Mucosa of descending colon (tissue), 3 donors: ENCODE measurements at places on chromosomes 4 and X. TPM values are rescaled to one million over a fixed set of nuclear protein-coding genes. Genes with fewer than 3 reads are reported as not detected.

Gene MAGEA10
- not detected for total RNA-seq

Gene KDR
- total RNA-seq, result 2.4 TPM

Gene PAGE5
- not detected for total RNA-seq

Gene GASK1B
- 10.3 TPM for total RNA-seq

Gene PPP2R2C
- 2.9 TPM for total RNA-seq

Gene ZNF185
- total RNA-seq, result 4.2 TPM

- no peak for DNase-seq
Observed at GRCh38 chr4:48157271-48157670, 23.2 kb upstream of the TXK start.

DNA sequence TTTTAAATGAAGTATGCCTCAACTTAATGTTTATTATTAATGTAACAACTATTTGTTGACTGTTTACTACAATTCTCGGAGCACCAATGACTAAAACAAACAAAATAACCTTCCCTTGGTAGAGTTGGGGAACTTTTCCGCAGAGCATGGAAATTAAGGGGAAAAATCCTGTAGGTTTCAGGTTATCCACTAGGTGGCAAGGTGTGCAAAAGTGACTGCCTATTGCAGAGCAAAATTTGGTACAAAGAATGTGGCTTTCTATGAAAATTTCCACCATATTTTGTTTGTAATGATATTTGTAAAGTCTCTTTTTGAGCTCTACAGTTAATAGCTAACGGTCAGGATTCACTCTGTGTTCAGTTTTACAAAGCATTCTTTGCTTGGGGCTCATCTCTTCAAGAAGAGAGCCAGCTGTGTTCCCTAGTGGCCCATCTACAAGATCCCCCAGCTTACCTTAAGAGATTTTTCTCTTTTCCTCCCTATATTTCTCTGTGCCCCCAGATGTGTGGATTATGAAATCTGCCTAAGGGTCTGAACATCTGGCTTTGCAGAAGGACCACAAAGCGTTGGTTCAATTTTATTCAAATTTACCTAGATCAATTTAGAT lies 61.1 kb downstream of the FBXO8 start:
- DNase-seq, result no peak

DNA sequence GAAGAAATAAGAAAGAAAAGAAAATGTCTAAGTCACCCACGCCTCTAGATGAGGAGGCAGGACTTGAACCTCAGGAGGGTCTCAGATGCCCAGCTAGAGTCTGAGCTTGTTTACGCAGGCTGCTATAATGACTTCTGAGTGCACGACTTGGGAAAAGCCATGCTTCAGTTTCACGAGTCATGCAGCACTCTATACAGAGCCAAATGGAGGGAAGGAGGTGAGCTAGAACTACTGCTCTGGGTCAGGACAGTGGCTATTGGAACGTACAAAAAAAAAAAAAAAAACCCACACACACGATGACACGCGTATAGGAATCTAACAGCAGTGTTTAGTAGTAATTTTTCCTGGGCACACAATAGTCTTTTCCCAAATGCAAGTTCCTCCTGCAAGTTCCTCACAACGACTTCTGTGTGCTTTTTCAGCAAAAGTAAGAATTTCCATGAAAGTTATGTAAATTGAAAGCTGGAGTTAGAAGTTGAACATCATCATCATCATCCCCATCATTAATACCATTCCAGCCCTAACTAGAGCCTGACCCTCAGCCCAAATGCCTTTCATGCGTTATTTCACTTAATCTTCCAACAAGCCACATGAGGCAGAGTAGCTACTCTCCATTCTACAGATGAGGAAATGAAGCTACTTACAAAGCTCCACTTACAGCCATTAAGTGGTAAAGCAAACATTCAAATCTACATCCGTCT lies 36.6 kb downstream of the IRF2 start:
- no peak for DNase-seq

- no peak for DNase-seq
Observed at GRCh38 chrX:77731821-77732419, 54.1 kb downstream of the ATRX start.

GRCh38 chr4:174631901-174632758 lies 109.8 kb upstream of the HPGD start:
- DNase-seq, result peak; percentile 20

DNA sequence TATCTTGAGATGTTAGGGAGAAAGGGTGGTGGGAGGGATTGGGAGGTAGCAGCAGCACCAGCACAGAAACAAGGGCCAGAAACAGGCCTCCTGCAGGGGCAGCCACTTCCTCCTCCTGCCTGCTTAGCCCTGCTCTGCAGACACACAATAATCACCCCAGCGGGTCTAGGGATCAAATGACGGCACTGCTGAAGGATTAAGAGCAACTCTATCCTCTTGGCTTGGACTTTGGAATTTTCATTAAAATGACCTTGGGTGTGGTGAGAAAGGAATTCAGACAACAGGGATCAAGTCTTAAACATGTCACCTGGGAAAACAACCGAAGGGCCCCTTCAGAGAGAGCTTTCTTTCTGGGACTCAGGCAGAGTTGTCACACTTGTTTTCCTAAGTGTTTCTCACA lies 353.4 kb downstream of the SPRY1 start:
- DNase-seq, result no peak

DNA sequence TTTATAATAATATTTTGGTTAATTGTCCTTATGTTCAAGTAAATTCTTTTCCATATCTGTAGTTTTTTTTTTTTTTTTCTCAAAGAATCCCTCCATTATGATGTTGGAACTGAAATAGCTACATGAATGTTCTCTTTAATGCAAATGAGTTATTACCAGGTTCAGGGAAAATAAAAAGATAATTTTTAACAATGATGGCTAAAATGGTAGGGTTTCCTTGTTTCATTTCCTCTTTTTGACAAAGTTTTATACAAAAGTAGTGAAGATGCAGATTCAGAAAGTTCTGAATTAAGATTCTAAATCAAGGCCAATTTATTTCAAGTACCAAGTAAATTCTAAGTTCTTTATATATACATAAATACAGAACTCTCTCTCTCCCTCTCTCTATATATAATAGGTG lies 779.0 kb upstream of the INTU start:
- no peak for DNase-seq

DNA sequence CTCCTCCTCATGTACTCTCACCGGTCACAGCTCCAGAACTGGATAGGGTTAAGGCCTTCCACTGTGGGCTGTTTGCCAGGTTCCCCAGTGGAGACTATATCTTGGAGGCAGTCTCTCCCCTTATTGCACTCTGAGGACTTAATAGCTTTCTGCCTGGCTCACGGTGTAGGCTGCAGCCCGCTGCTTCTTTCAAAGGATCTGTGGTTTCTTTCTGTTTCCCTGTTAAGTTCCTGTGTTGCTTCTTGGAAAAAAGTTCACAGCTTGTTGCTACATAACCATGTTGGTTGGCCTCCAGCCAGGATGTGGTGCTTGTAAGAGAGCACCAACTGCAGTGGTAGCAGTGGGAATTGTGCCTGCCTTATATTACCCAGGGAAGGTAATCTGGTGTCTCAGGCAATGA lies 24.9 kb upstream of the ZDHHC15 start:
- DNase-seq, result no peak

GRCh38 chrX:48785186-48785539 lies 1.2 kb upstream of the GATA1 start:
- no peak for DNase-seq

DNA sequence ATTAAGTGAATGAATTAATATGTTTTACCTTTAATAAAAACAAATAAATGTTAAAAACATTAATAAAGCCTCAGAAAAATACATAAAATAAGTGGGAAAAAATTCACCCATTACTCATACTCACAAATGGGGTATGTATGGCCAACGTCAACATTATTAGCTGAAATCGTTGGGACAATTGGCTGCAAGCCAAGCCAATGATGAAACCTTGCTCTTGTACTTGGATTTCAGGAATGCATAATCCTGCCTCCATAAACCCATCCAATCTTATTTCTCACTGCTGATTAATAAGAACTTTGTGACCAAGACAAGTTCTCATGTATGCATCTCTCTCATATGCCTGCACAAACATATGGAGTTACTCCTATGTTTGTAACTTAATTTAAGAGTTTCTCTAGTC lies 35.3 kb upstream of the ADAMTS3 start:
- DNase-seq, result no peak

- DNase-seq, result no peak
Observed at GRCh38 chr4:149183638-149184037, 632.0 kb downstream of the IQCM start.

DNA sequence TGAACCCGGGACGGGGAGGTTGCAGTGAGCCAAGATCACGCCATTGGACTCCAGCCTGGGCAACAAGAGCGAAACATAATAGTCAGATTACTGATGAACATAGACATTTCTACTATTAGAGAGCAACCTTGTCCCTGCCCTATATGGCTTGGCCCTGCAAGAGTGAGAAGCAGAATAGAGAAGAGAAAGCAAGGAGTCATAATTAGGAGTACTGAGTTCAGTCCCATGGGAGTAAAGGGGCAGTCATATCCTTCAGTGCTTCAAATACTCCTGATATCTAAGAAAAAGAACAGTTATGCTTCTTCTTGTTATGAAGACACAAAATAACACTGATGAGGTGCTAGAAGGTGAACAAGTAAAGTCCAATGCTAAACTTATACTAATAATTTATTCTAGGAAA lies 33.8 kb downstream of the CLDN2 start:
- no peak for DNase-seq

DNA sequence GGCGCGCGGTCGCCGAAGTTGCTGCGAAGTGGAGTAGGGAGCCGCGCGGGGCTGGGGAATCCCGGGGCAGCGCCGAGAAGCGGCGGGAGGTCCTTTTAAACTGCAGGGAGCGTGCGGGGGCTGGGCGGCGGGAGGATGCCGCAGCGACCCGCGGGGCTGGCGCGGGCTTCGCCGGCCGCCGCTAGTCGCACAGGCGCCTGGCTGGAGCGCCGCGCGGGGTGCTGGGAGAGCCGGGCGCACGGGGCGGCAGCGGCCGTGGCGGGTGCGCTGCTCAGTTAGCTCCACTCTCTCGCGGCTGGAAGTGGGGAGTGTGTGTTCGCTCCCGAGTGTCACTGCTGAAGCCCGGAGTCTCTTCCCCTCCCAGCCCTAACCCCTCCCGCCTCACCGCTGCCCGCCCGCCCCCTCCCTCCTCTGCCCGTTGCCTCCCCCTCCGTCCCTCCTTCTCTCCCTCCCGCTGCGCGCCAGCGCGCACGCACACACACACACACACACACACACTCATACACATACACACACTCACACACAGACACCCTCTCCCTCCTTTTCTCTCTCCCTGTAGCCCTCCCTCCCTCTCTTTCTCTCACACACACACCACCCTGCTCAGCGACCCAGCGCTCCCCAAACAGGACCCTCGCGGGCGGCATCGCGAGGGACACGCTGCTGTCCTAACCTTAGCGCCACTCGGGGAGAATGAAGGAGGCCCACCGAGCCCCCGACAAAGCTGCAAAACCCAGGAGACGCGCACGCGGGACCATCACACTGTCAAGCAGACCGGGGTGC lies at the start of gene NDNF:
Gene NDNF, minus strand, starts transcription at position 312 of the 780 bp plus-strand sequence. CDS start 26,698 bp downstream, outside the sequence.
- peak; percentile 77 for DNase-seq

DNA sequence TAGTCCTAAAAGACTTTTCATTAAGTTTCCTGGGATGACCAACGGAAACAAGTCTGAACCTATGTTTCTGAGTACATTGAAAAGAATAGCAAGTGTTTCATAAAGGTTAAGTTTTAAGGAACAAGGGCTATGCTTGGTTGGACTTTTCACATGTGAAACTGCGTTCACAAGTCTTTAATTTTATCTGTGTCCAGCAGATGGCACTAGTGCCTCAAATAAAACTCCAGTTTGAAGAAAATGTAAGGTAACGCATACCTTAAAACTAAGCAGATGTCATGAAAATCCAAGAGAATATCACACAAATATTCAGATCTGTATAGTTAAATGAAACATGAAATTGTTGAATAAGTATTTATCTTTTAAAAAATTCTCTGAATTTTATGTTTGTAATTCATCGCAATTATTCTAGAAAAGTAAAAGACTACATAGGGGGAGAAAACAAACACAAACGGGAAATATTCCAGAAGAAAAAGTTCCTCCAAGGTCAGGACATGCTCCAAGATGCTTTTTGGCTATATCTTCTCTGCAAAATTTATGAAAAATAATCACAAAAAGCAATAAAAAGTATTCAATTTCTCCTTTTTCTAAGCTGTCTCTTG lies 89.6 kb upstream of the MAD2L1 start:
- DNase-seq, result no peak

DNA sequence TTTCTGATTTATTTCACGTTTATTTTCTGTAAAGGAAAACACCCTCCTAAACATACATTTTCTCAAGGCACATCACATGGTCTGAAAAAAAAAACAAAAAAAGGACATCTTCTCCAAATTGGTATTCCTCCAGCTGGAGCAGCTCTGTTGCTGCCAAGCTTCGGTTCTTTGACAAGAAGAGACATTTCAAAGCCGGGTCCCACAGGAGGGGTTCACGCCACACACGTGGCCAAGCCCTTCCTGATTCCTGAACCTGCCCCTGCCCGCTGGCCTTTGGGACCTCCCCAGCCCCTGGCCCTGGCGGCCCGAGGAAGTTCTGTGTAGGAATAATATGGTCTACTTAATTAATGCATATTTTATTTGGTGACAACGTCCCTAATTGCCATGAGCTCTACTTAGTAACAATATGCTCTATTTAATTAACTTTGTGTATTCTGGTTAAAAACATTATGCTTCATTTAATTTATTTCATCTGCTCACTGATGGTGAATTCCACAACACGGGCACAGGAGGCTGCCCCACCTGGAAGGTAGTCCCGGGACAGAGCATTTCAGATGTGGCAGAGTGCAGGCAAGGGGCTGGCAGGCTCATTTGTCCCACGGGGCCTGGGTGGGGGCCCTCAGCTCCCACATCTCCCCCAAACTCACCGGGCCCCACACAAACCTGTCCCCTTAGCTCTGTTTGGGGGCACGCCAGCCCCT lies 5.4 kb upstream of the RGS12 start:
- no peak for DNase-seq

DNA sequence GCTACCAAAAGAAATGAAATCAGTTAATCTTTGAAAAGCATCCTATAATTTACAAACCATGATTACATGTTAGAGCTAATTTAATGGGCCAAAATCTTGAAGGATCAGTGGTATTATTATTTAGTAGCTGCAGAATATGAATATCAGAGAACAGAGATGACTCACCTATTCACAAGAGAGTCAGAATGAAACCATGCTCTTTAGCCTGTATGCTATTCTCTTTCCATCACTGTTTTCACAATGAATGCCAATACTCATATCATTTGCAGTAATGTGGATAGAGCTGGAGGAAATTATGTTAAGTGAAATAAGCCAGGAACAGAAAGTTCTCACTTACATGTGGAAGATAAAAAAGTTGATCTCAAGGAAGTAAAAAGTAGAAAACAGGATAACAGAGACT lies 414.1 kb downstream of the CENPC start:
- DNase-seq, result no peak

- DNase-seq, result no peak
Observed at GRCh38 chr4:53840643-53841042, 223.8 kb downstream of the CHIC2 start.

- no peak for DNase-seq
Observed at GRCh38 chr4:156146571-156146970, 192.9 kb upstream of the CTSO start.

- DNase-seq, result no peak
Observed at GRCh38 chr4:16516796-16517439, 290.6 kb upstream of the TAPT1 start.

- no peak for DNase-seq
Observed at GRCh38 chr4:136412708-136413107, 1119.6 kb downstream of the PCDH18 start.
